ENCODE measurements at places on chromosomes 6 and 20. TPM values are rescaled to one million over a fixed set of nuclear protein-coding genes. Genes with fewer than 3 reads are reported as not detected.
A peak's percentile ranks its signal among the peaks of the same experiment; 100 is the strongest.

HSP90AB1 gene
- 414 TPM for total RNA-seq

SSTR4 gene
- total RNA-seq, result not detected

DCDC2 gene
- not detected for total RNA-seq

PRL gene
- total RNA-seq, result not detected

SMLR1 gene
- not detected for total RNA-seq

RIPK1 gene
- 20.3 TPM for total RNA-seq

TMEM244 gene
- total RNA-seq, result not detected

SPEF1 gene
- not detected for total RNA-seq

ADGRF4 gene
- total RNA-seq, result 0.10 TPM

ADGB gene
- total RNA-seq, result not detected

OTOR gene
- not detected for total RNA-seq

GRCh38 chr20:8901237-8902025, 167.5 kb upstream of the PLCB4 start:
- DNase-seq, result peak; percentile 88

GRCh38 chr20:49697071-49697470, 16.6 kb downstream of the B4GALT5 start:
- DNase-seq, result no peak

DNA sequence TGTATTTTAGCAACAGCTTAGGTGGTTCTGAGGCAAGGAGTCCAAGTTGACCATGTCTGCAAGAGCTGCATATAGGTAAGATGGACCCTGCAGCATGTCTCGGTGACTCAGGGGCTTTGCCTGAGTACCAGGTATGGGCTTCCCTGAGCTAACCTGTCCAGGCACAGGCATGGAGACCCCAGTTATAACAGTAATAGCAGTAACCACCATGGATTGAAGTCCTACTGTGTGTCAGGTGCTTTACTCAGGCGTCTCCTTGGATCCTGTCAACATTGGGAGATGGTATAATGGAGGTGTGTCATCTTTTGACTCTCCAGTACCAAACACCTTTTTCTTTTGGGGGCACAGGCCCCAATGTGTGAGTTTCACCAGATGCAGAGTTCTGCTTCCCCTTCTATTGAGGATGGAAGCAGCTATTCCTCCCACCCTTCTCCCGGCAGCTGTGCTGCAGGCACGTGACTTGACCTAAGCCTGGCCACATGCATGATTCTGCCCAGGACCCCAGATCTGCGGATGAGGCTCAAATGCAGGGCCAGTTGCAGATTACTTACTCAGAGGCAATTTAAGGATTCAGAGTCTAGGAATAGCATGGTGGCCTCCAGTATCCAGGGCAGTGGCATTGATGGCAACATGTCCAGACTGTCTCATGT, 13.8 kb downstream of the TREM1 start:
- no peak for DNase-seq

DNA sequence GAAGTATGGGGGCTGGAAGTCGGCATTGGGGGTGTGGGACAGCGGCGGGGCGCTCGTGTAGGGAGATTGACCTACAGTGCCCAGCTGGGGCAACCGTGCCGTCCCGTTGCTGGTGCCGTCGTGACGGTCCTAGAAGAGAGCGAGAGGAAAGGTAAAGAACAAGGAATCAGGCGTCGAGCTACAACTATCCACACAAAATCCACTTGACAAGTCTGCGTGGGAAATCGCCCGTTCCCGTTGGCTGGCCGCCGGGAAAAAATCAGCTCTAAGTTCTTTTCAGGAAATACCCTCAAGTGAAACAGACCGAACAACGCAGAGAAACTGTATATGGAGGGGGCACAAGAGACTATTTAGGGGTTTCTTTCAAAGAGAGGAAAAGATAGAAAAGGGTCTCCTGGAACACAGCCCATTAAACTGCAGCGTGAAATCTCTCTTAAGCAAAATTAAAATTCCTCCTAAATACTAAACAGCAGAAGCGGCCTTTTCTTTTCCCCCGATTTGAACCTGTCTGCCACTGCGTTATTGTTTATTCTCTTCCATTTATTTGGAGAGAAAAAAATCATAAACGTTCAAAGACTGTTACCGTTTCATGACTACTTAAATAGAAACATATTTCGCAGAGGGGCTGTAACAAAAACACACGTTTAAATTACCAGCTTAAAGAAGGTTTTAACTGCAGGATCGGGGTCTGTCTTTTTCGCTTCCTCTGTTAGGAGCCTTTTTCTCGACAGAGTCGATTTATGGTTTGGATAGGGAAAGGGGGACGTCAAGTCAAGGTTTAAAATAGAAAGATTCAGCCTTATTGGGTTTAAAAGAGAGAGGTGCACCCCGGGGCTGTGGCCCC, 4.4 kb downstream of the TFAP2A start:
- no peak for DNase-seq

DNA sequence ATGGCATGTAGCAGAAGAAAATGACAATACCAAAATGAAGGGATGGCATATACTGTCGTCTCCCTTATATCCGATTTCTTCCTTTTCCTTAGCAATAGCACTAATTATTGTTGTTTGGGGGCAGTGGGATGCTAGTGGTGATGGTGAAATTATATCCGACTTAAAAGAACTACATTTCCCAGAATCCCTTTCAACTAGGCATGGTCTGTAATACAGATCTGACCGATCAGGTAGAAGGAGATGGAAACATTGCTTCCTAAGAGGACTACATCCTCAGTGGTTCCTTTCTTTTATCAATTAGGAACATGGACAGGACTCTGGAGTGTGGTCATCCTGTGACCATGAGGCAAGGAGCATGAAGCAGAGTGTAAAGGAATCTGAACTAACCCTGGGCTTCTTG, 532.6 kb downstream of the CBLN4 start:
- no peak for DNase-seq

DNA sequence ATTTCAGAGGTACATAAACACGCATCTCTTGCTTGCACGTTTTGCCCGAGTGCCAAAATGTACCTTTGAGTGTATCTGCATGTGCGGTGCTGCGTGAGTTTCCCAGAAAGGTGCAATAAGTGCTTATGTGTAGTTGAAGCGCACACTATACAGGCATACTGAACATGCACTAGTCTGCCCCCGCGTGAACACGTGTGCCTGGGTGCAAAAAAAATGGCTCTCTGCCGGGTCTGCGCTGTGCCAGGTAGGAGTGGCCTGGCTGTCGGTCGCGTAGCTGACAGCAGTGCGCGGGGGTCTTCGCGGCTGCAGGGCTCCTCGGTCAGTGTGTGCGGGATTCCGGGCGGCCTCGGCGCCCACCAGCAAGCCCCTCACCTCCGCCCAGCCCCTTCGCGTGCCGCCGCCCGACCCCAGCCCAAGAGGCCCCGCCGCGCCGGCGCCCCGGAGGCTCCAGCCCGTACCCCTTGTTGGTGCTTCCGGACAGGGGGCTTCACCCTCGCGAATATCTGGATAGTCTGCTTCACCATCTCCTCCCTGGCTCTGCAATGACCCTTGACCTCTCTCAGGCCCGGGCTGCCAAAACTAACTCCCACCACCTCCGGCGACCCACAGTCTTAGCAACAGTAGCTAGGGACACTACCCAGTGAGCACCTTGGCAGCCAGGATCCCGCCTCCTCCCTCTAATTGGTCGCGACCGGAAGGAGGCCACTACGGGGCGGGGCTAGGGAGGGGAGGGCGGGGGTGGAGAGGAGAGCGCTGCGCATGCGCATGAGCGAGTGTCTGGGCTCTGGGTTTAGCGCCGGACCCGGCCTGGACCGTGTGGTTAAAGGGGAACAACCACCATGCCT, at the start of gene KIF6:
TSS of gene KIF6 (minus strand) at position 622 of the 845 bp plus-strand sequence. CDS start at position 524, 98 bp downstream.
- peak; percentile 98 for DNase-seq

DNA sequence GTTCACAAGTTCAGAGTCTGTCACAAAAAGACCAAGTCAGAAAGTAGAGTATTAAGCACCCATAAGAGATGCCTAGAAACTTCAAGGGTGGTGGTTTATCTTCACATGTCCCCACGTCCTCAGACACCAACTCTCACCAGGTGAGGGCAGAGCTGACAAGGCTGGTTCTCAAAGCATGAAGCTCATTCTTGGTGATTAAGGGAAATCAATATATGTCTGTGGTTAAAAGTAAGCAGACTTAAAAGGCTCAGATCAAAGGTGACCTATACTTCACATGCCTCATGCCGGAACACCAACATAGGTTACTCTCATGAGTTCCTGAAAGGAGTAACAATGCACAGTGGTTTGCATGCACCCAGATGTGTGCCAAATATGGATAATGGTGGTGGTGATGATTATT, 27.0 kb downstream of the IL17A start:
- no peak for DNase-seq

DNA sequence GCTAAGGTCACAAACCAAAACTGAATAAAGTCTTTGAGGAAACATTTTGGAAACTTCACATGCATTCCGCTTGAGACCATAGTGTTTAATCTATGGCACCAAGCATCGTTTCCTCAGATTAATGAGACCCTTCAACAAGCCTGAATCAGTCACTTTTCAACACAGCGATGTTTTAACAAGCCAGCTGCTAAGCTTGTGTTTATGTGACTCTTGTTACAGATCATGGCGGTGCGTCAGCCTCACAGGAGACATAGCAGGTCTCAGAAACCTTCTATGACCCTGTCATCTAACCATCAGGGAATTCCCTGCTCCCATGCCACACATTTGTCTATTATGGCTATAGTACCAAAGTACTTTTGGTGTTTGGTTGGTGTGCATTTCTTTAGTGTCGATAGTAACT, 57.2 kb downstream of the MTFR2 start:
- DNase-seq, result no peak

DNA sequence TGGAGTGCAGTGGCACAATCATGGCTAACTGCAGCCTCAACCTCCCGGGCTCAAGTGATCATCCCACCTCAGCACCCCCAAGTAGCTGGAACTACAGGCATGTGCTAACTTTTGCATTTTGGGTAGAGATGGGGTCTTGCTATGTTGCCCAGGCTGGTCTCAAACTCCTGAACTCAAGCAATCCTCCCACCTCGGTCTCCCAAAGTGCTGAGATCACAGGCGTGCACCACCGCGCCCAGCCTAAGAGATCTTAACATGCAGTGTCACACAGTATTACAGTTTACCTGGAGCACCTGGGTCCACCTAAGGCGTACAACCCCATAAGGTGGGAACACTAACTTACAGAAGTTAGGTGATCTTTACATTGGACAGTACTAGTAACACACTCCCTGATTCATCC, 29.5 kb downstream of the TMEM242 start:
- no peak for DNase-seq

DNA sequence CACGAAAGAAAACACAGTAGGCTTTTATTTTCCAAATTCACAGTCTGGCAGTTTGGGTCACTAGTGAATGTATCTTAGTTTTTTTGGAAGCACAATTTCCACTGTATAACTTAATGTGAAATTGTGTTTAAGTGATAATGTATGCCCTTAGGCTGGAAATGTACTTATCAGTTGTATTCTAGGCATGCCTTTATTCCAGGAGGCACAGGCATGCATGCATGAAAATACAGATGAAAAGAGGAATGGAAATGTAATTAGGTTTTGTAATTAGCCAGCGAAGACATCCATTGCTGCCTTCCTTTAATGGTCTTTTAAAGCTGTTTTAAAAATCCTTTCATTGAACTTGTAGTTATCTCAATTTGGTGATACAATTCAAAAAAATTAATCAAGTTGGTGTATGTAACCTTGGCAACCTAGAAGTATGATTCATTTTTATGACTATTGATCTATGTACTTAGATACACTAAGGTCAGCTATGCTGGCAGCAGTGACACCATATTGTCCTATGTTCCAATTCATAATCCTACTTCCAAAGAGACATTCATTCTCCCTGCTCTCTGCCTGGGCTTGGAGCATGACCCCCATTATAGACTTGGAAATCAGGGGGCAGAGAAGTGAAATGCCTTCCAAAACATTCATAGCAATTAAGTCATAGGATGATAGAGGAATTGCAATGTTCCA, 73.1 kb downstream of the SNAP25 start:
- DNase-seq, result no peak

DNA sequence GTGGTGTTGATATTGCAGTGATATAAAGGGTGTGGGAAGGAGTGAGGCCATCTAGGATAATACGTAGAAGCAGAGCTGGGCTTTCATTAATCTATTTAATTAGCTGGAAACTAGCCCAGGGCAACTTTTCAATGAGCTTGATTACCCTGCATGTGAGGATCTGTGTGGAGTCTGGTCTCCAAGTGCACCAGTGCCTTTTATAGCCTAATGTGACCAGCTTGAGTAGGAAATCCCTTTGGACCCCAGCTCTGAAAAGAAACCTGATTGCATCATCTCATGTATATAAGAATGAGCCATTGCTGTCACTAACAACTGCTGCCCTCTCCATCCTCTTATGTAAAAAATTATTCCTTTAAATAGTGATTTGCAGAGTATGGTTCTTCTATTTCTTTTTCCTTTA, 72.6 kb downstream of the CD109 start:
- no peak for DNase-seq

GRCh38 chr20:11497545-11497944, 420.1 kb upstream of the BTBD3 start:
- no peak for DNase-seq

Data from posterior vena cava (tissue), 2 donors.